ENCODE measurements at places on chromosomes 11 and 22. TPM values are rescaled to one million over a fixed set of nuclear protein-coding genes. Genes with fewer than 3 reads are reported as not detected.

Gene MACROD1
- 12.3 TPM for total RNA-seq

Gene GDPD4
- 0.08 TPM for total RNA-seq

Gene APOL1
- total RNA-seq = 1.8 TPM

Gene MS4A6A
- total RNA-seq = 2.3 TPM

Gene C11orf97
- total RNA-seq = not detected

Gene RIMBP3B
- 0.07 TPM for total RNA-seq

Gene SPI1
- total RNA-seq = 0.14 TPM

Gene RAB39A
- 1.3 TPM for total RNA-seq

Gene ZBTB16
- 0.08 TPM for total RNA-seq

Gene COMMD9
- total RNA-seq = 69.6 TPM

Gene CELSR1
- total RNA-seq = 180 TPM

Data from kidney epithelial cell (primary cell).